ENCODE measurements at places on chromosomes 5 and 9. TPM values are rescaled to one million over a fixed set of nuclear protein-coding genes. Genes with fewer than 3 reads are reported as not detected.

Gene IL9
- polyA plus RNA-seq = not detected

Gene TTF1
- polyA plus RNA-seq = 10.3 TPM

Gene S1PR3
- polyA plus RNA-seq = 7.6 TPM

DNA sequence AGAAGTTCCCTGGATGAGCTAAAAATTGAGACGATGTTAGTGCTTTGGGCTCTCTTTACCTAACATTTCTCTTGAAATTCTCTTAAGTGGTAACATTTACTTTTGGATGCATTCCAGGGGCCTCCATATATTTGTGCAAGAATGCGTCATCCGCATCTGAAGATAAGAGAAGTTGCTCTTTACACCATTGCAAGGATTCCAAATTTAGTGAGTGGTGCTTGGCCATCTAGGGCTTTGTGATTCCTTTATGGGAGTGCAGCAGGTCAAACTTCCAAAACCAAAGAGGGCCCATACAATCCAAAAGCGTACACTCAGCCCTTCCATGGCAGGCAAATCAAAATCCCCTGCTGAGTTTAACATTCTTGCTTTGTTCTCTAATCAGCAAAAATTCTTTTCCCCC lies 102.0 kb upstream of the DMAC1 start:
- no peak for DNase-seq

DNA sequence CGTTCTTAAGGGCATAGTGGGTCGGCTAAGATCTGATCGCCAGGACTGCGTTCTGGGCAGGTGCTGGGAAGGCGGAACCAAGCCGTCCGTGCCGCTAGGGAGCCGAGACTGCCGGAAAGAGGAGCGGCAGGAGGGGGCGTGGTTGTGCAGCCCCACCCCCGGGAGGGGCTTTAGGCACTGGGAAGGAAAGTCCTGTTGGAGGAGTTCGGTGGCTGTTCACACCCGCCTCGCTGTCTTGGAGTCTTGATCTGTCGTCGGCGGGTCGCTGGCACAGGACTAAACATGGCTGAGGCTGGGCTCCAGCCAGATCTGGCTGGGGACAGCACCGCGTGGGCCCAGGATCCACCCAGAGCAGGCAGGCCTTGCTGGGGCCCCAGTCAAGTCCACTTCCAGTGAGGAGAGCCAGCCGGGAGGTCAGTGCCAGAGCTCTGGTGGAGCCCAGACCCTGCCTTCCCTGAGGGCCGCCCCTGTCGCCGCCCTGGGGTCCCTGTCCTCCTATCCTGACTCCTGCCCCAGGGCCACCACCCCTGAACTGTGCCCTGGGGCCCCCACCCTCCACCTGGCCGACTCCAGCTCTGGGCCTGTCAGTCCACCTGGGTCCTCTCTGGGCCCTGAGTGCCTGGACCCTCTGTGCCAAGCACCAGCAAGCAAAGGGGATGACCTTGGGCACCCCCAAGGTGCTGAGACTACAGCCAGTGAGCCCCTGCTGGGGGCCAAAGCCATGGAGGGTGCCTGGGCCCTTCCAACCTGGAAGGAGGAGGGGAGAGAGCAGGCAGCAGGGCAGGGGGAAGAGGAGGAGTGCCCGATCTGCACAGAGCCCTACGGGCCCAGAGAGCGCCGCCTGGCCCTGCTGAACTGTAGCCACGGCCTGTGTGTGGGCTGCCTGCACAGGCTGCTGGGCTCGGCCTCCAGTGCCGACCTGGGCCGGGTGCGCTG lies 4.5 kb downstream of the RNF208 start:
- peak; percentile 37 for DNase-seq

GRCh38 chr5:68012429-68012828 lies 203.1 kb upstream of the PIK3R1 start:
- DNase-seq = peak; percentile 29

DNA sequence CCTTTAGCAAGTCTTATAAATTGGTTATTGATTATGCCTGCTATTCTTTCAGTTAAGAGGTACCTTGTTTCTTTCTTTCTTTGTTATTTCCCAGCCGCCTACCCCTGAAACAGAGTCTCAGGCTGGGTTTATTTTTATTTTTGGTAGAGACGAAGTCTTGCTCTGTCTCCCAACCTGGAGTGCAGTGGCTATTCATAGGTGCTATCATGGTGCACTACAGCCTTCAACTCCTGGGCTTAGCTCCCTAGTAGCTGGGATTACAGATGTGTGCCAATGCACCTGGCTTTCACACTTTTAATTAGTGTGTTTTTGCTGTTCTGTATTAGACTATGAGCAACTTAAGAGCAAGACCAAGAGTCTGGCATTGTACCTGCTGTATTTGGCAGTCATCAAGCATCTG lies 14.2 kb downstream of the MAML1 start:
- DNase-seq = no peak

Gene ENHO
- polyA plus RNA-seq = 0.44 TPM

DNA sequence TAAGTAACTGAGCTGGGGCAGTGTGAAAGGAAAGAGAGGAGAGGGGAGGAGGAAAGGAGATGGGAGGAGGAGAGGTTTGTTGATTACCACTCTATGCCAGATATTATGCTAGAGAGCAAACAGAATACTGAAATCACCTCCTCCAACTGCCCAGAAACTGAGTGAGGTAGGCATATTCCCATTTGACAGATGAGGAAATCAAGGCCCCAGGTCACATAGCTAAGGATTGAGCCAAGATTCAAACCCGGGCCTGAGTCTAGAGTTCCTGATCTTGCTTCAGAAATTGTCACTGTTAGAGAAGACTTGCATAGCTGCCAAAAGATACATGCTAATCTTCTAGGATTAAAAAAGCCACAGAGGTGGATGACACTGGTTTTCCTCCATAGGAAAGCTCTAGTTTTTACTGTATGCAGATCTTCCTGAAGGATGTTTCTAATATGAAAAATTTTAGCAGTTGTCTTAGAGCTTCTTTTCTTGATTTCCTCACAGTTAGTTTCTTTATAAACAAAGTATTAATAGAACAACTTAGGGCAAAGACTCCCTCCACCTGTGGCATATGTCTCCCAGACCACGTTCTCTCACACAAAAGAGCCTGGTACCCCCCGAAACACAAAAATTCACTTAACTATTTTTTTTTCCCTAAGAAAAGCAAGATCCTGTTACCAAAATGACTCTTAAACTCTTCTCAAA lies 97.4 kb downstream of the NLN start:
- no peak for DNase-seq

Gene NOXA1
- polyA plus RNA-seq = 0.18 TPM

DNA sequence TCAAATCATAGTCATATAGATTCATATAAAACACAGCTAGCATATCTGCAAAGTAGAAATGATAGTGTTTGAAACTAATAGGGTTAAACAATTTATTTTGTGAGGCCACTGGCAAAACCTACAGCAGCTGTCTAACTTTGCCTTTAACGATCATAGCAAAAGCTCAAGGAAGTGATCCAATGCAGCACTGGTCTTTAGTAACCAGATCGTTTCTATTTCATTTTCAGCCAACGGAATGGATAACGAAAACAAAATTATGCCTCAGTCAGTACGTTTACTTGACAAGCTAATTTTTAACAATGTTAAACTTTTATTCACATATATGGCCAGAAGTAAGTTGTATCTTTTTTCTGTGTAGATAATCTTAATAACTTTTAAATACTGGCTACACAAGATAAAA lies 17.7 kb downstream of the MLLT3 start:
- DNase-seq = no peak

GRCh38 chr5:135105105-135105484 lies 71.1 kb upstream of the PITX1 start:
- no peak for DNase-seq

DNA sequence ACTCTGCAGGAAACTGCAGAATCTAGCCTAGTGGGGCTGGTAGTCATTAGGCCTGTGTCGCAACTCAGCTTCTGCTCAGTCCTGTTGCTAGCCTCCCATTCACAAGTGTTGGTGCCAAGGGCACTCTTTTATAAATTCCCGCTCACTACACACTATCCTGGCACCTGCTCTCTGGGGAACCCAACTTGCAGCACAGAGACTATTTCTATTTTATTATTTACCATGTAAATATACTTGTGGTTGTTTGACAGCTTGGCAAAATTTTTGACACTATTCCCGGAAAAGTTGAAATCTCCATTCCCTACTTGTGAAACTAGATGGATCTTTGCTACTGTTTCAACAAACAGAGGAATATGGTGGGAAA lies 20.4 kb upstream of the SMC2 start:
- no peak for DNase-seq

DNA sequence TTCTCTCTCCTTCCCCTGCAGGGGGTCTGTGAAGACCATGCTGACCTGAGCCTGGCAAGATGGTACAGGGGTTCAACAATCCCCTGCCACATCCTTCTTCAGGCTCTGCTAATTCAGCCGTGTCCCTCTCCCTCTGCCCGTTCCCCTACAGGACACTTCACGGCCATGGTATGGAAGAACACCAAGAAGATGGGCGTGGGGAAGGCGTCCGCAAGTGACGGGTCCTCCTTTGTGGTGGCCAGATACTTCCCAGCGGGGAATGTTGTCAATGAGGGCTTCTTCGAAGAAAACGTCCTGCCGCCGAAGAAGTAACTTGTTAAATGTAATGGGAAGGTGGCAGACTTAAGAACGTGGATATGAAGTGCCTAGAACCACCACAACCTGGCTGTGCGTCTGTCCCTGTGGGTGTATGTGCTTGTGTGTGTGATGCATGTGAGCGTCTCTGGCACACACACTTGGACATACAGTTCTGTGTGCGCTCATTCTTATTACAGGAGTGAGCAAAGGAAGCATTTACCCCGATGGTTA lies 6.9 kb upstream of the CCIN start:
- DNase-seq = no peak

Gene F2RL2
- 0.01 TPM for polyA plus RNA-seq

DNA sequence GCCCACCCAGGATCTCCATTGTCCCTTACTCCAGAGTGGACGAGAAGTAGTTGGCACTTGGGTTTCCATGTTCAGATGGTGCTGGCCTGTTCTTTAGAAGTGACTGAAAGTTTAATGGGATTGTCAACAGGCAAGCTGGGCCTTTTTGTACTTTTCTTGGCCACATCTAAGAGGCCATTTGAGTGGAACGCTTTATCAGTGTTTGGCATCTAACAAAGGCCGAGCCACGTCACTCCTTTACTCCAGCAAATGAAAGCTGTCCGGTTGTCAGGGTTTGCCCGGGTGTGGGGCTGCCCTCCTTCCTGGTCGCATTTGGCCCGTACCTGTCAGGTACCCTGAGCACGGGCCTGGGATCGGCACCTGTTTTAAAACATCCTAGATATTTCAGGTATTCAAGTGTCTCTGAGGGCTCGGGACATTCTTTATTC lies 71.5 kb downstream of the RCL1 start:
- no peak for DNase-seq

- DNase-seq = no peak
These were observed 212.7 kb upstream of the PIK3R1 start for GRCh38 chr5:68002836-68003235.

- peak; percentile 23 for DNase-seq
These were observed 76.6 kb upstream of the SPTLC1 start for GRCh38 chr9:92191801-92192200.
